ENCODE measurements at places on chromosomes 13 and 19.

GRCh38 chr13:110716247-110716515 is 2.7 kb downstream of the ING1 start:
- no peak for DNase-seq

GRCh38 chr19:10192922-10193321 is 1.8 kb downstream of the DNMT1 start:
- no peak for DNase-seq

DNA sequence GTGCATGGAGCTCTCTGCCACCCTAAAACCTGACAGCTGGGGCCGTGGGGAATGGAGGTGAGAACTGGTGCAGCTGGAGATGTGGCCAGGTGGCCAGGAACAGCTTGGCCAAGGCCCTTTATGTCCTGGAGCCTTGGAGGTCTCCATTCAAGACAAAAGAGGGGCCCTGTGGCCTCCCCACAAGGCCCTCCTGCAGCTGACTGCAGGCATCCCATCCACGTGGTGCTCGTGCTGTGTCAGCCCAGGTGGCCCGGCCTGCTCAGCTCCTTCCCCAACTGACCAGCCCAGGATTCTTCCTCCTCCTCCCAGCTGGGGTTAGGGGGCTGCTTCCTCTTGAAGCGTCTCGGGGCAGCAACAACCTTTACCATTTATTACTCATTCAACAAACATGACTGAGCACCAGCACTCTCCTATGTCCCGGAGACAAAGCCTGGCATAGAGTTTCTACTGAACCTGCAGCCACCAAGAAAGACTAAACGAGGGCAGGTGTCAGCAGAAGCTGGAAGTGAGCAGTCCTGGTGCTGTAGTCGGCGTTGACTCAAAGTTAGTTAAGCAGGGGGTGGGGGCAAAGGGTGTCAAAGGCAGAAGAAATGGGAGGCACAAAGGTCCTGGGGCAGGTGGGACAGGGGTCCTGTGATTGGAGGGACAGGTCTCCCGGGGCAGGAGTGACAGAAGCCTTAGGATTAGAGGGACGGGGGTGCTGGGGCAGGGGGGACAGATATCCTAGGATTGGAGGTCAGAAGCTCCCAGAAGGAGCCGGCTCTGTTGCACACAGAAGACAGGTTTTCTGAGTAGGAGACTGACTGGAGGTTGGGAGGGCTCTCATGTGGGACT is 23.3 kb upstream of the C13orf46 start:
- DNase-seq = no peak

DNA sequence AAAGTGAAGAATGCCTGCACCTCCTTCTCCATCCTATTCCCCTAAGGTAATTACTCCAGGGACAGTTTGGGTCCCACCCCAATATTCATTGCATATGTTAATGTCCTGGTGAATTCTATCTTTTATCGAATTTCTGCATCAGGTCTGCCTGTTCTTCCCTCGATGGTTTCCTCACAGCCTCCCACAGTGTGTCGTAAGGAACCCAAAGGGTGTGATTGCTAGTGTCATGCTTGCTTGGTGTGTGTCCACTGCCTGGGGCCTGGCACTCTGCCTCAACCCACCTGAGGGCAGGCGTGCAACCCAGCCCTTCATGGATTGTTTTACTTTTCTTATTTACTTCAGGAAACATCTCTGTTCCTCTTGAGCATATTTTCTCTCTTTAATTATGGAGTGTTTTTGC is 60.2 kb upstream of the CYSLTR2 start:
- no peak for DNase-seq

GRCh38 chr19:4821265-4821664 is 10.2 kb downstream of the TICAM1 start:
- no peak for DNase-seq

DNA sequence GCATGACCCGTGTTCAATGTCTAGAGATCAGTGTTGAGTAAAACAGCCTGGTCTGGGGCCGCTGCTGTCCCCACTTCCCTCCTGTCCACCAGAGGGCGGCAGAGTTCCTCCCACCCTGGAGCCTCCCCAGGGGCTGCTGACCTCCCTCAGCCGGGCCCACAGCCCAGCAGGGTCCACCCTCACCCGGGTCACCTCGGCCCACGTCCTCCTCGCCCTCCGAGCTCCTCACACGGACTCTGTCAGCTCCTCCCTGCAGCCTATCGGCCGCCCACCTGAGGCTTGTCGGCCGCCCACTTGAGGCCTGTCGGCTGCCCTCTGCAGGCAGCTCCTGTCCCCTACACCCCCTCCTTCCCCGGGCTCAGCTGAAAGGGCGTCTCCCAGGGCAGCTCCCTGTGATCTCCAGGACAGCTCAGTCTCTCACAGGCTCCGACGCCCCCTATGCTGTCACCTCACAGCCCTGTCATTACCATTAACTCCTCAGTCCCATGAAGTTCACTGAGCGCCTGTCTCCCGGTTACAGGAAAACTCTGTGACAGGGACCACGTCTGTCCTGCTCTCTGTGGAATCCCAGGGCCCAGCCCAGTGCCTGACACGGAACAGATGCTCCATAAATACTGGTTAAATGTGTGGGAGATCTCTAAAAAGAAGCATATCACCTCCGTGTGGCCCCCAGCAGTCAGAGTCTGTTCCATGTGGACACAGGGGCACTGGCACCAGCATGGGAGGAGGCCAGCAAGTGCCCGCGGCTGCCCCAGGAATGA is 1.5 kb upstream of the CEACAM5 start:
- DNase-seq = peak; percentile 56

DNA sequence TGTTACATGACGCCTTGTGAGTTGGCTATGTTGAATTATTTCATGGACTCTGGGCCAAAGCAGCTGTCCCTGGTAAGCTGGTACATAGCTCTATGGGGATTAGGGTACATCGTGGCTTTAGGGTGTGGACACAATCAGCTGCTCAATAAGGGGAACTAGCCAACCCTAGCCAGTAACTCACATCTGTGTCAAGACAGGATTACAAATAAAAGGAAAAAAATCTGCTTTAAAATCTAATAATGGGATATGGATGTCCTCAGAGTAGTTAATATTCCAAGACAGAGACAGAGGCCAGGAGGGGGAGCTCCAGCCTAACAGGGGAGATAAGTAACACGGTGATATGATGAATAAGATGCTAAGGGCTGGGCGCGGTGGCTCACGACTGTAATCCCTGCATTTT is 21.1 kb upstream of the ZNF766 start:
- DNase-seq = peak; percentile 67

All from activated CD4-positive, alpha-beta T cell treated with anti-CD3 and anti-CD28 coated beads, Interleukin-2, amount 50 U/mL, for 4 hours (primary cell).